ENCODE measurements at places on chromosomes 13 and 19.

DNA sequence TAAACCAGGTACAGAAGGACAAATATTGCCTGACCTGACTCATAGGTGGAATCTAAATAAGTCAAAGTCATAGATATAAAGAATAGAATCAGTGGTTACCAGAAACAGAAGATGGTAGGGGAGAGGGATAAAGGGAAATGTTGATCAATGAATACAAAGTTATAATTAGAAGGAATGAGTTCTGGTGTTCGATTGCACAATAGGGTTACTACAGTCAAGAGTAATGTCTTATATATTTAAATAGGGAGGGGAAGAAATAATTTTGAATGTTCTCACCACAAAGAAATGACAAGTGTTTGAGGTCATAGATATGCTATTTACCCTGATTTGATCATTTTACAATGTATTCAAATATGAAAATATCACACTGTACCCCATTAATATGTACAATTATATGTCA is 1541.2 kb downstream of the SLITRK1 start:
- no peak for DNase-seq

DNA sequence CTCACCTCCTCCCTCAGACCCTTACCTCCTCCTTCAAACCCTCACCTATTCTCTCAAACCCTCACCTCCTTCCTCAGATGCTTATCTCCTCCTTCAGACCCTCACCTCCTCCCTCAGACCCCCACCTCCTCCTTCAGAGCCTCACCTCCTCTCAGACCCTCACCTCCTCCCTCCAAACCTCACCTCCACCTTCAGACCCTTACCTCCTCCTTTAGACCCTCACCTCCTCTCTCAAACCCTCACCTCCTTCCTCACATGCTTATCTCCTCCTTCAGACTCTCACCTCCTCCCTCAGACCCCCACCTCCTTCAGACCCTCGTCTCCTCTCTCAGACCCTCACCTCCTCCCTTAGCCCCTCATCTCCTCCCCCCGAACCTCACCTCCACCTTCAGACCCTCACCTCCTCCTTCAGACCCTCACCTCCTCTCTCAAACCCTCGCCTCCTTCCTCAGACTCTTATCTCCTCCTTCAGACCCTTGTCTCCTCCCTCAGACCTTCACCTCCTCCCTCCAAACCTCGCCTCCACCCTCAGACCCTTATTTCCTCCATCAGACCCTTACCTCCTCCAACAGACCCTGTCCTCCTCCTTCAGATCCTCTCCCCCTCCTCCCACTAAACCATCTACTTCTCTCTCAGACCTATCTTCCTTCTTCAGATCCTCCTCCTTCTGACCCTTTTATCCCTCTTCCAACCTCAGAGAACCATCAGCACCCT is 2.5 kb upstream of the BCL3 start:
- DNase-seq: no peak

- no peak for DNase-seq
Measured at GRCh38 chr13:21237081-21237480, 60.6 kb downstream of the MRPL57 start.

DNA sequence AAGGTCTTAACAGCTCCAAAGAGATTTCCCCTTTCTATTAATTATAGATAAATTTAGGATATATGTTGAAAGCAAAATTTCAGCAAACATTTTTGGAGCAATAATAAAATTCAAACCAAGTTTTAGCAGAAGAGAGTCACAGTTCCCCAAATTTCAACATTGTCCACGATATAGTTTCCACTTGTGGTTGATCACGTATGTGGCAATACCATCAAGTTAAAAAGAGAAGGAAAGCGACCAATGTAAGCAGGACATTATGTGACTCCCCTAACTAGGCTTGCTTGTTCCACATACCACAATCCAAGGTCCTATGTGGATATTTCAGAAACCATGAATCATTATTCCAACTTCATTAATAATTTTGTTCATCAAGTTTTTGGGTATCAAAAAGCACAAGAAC is 52.8 kb downstream of the ELF1 start:
- no peak for DNase-seq

DNA sequence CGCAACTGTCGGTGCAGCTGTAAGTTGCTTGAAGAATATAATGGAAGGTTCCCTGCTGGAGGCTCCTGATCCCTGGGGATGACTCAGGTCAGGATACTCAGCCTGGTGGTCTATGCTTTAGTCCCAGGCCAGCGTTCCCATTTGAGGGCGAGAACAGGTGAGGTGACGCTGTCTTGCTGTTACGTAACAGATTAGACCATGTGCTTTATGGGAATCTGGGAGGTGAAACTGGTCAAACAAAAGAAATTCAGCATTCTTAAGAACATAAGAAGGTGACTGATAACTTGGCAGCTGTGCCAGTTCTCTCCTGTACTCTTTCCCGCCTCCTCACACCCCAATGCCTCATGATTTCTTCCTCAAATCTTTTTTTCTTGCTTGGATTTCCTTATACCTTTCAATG is at the start of gene CXCL17:
CXCL17 (minus strand) TSS at position 114 of the 400 bp plus-strand sequence. CDS start 114 bp downstream, outside the sequence.
- no peak for DNase-seq

All from kidney epithelial cell (primary cell).